ENCODE measurements at places on chromosomes 2 and 18.

DNA sequence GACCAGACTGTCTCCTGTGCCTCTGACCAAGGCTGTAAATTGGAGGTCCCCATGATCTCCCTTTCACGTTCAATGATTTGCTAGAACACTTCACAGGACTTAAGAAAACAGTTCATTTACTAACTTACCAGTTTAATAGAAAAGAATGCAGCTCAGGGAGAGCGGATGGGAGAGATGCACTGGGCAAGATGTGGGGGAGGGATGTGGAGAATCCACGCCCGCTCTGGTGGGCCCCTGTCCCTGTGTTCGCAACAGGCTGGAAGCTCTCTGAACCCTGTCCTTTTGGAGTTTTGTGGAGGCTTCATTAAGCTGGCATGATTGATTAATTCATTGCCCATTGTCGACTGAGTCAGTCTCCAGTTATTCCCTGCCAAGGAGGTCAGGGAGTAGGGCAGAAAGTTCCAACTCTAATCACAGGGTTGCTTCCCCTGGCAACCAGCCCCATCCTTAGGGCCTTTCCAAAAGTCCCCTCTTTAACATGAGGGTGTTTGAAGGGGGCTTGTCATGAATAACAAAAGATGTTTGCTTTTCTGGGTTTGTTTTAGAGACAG, 257.1 kb downstream of the ACKR3 start:
- DNase-seq: no peak

- no peak for DNase-seq
Measured at GRCh38 chr2:222169346-222169745, 129.5 kb downstream of the PAX3 start.

DNA sequence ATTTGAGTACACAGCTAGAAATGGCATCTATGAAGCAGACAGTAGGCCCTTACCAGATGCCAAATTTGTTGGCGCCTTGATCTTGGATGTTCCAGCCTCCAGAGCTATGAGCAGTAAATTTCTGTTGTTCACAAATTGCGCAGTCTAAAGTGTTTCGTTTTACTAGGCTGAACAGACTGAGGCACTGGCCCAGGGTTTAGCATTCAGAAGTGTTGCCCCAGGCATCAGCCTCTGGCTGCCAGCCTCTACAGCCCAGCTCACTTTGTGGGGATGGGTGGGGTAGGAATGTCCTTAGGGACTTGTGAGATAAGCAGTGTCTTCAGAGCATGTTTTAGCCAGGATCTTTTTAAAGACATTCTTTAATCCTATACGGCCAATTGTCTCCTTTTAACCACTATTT, 51.5 kb upstream of the MGAT5 start:
- DNase-seq: no peak

DNA sequence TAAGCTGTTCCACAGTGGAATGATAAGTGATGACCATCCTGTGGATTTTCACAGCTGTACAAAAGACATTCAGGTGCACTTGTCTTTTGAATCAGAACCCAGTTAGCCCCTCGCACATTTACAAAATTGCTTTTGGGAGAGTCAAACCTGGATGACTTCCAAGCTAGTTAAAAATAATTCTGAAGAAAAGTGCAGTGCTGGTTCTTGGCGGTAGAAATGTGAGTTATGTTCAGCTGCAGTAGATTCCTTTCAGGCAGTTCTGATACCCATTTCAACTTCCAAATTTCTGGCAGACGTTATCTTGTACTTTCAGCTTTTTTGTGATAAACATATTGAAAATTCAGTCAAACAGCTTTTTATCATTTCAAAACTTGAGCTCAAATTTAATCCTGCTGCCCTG, 324.7 kb downstream of the NRXN1 start:
- DNase-seq: no peak

DNA sequence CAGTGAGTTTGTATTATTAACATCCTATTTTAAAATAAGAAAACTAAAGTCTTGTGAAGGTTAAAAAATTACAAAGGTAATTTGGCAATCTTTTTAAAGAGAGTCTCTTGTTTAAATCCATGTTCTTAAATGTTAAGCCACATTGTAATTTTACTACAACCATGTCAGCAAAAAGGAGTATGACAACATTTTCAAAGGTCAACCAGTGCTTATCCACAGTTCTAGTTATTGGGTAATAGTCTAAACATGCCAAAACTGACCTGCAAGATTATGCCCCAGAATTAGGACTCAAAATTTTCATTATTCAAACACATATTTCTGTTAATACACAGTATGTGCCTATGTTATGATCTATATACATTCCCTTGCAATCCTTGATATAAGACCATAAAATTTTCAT, 1312.6 kb upstream of the CHAC2 start:
- no peak for DNase-seq

GRCh38 chr18:34867520-34867919, 157.4 kb downstream of the DTNA start:
- DNase-seq: no peak

GRCh38 chr2:241577413-241578122, 19.0 kb downstream of the BOK start:
- no peak for DNase-seq

DNA sequence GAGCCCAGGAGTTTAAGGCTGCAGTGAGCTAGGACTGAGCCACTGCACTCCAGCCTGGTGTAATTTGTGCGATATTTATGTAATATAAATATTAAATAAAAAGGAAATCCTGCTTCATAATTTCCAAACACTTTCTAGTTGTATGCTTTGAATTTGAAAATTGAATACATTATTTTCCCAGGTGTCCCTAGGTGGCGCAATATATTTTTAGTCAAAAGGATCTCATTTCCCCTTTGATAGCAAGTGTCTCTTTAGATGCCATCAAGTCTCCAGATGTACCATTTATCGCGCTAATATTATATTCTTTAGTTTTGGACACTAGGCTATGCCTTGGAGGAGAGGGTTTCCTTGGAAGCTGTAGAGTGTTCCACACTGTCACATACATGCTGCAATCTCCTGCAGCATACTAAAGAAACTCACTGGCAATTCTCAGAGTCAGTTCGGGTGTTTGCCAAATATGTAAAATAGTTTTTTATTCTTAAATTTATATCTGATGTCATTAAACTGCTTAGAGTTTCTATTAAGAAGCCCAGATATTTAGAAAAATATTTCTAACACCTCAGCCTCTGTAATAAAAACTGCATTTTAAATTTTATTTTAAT, 5.6 kb upstream of the WDR7 start:
- no peak for DNase-seq

GRCh38 chr2:11213090-11213638, 57.9 kb downstream of the SLC66A3 start:
- no peak for DNase-seq

DNA sequence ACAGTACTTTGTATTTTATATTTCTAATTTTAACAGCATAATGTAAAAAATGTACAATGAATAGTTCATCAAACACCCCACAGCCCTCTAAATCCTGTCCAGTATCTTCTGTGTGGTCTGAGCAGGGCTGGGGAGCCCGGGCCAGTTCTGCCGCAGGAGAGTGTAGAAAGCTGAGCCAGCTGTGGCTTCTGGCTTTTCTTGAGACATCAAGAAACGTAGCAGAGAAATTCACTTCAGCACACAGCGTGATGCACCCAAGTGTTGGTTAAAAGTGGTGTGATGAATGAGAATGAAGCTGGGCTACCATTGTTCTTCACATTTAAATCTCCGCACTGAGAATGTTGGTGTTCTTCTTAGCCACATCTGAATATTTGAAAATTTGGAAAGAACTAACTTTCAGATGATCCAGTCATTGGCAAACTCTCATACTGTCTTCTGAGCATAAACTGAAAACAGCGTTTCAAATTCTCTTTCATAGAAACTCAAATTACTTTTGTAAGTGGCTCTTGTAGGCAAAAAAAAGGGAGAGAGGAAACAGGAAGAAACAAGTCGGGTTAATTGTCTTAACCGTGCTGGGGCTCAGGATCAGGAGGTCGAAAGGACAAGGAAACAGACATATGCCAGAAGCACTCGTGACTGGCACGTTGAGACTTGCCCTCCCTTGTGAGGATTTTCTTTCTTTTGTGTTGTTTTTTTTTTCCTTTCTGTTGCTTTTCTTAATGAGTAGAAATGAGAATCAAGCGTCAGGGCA, 23.4 kb upstream of the TMEM87B start:
- DNase-seq: no peak

DNA sequence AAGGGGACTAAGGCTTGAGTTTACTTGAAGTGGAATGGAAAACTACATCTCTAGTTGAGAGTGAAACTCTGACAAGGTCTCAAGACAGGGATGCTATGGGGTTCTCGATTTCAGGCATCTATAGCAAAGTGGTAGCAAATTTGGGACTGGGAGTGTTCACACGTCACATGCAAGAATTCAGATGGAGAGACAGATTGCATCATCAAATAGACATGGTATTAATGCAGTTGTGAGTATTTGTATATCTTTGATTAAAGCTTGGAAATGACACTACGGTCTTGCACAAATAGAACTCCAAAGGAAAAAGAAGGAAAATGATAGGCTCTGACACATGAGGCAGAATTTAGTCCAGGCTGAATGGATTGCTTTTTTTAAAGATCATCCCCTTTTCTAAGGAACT, 1061.6 kb upstream of the FANCL start:
- no peak for DNase-seq

GRCh38 chr2:172843266-172843582, 107.6 kb downstream of the RAPGEF4 start:
- DNase-seq: no peak

GRCh38 chr2:30465171-30465545, 18.1 kb downstream of the LCLAT1 start:
- no peak for DNase-seq

GRCh38 chr2:241029599-241030332, 31.3 kb downstream of the SNED1 start:
- DNase-seq: no peak

DNA sequence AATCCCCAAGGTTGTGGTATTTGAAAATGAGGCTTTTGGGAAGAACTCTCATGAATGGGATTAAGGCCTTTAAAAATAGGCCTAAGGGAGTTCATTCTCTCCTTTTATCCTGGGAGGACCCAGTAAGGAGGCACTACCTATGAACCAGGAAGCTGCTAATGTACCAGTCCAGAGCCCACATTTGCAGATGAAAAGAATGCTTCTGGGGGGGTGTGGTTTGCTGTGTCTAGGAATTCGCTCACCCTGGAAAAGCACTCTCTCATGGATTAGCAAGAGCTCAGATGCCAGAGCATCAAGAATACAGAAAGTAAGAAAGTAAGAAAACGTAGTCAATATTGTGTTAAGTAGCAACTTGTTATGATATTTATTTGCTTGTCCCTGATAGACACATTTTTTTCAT, 785.7 kb upstream of the GYPC start:
- no peak for DNase-seq

GRCh38 chr2:111191877-111192276, 71.2 kb downstream of the BCL2L11 start:
- no peak for DNase-seq

- no peak for DNase-seq
Measured at GRCh38 chr2:25492726-25493125, 151.0 kb upstream of the DNMT3A start.

- DNase-seq: no peak
Measured at GRCh38 chr2:69948032-69948962, 13.1 kb downstream of the ASPRV1 start.

DNA sequence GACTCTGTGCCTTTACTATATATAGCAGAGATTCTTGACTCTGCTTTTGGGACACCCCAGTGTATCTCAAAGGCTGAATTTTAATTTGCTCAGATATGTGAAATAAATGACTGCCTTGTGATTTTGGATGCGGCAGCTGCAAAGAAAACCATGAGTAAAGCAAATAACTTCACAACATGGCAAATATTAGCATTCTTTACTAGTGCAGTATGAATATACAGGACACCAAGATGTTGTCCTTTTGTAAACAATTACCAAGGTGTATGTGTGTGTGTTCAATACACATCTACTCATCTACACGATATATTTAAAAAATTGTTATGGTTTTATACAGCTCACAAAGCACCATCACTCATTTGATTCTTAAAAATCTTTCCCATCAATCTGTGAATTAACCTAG, 70.6 kb upstream of the TCF4 start:
- DNase-seq: no peak

GRCh38 chr2:142755191-142755590, 122.3 kb upstream of the KYNU start:
- no peak for DNase-seq

GRCh38 chr18:62128157-62128556, 58.7 kb downstream of the PIGN start:
- DNase-seq: no peak

GRCh38 chr18:4125224-4125623, 329.9 kb downstream of the DLGAP1 start:
- no peak for DNase-seq

DNA sequence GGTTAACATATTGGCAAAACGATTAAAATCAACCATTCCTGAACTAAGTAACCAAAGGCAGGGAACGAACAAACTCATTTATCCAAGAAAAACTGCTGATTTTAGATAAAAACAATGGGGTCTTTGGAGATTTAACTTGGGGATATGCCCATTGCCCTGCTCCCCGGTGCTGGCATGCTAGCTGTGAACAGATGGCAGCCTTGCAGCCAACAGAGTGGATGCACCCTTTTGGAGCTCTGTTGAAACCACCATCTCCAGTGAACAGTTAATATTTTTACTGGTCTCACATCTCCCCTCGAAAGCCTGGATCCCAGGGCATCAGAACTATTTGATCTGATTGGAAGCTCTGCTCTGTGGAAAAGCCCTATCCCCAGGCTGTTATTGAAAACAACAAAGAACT, 303.1 kb downstream of the TGIF1 start:
- no peak for DNase-seq

GRCh38 chr2:219422952-219423534, 4.9 kb downstream of the DES start:
- DNase-seq: no peak

DNA sequence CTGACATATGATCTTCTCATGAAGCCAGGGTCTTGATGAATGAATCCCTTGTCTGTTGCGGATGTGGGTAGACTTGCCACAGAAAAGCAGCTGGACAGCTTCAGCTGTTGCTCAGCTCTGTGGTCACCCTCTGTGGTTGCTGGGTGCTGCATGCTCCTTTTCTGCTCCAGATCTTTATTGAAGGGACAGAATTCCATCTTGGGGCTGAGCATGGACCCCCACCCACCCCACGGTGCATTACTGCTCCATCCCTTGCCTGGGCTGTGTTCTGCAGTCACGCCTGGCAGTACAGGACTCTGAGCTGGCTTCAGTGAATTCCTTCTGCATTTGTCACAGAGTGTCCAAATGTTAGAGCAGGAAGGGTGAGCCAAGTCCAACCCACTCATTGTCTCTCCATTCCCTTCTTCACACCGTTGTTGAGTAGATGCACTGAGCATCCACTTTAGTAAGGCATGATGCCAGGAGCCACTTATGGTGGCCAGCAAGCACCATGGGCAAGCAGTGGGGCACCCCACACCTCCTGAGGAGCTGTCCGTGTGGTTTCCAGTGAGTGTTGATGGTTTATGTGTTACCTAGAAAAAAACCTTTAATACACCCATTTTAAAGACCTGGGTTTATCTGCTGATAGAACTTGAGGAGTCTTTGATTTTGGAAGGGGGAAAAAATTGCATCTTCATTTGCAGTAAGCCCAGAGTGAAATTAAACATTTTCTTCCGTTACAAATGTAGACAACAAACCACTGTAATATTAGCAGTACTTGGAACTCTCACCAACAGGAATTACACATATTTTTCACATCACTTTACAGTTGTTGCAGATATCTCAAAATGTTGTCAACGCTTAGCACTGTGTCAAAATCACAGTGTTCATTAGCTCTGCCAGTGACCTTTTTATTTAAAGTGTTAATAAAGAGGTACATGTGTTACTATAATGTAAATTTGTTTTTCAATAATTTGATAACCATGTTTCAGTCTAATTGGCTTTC, 14.7 kb upstream of the ITGB6 start:
- DNase-seq: no peak
